ENCODE measurements at places on chromosomes 5 and 9.

DNA sequence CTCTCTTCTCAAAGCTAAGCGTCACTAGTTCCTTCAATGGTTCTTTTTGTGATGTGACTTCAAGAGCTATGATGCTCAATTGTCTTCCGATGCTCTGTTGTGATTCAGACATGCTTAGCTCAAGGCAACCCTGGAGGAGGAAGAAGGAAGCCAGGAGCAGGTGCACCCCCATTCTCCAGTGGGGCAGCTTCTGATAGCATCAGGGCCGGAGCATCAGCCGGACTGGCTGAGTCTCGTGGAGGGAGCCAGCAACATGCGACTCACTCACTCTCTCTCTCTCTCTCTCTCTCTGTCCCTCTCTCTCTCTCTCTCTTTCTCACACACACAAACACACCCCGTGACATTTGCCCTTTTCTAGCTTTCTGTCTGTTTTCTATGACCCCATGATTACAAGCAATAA, 140.2 kb downstream of the HSD17B3 start:
- no peak for DNase-seq

GRCh38 chr5:170747357-170747756, 36.2 kb upstream of the GABRP start:
- no peak for DNase-seq

- DNase-seq: peak; percentile 71
Measured at GRCh38 chr5:50440651-50441492, at the start of gene EMB. EMB (minus strand) TSS chr5:50441288; CDS start chr5:50441151, 137 bp downstream.

DNA sequence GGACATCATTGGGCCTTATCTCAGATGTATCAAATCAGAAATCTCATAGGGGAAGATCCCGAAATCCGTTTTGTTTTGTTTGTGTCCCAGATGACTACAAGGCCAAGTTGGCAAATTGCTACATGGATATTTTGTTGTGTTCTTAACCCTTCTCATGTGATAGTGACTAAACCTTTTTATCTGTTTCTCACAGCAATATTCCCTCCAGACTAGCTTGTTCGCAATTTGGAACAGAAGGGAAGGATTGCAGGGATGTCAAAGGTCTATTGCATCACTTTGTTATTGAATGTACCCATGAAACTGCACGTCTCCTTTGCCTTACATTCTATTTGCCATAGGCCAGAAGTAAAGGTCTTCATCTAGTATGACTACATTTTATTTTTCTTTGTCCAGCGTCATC, 453.9 kb downstream of the NFIB start:
- no peak for DNase-seq

- DNase-seq: no peak
Measured at GRCh38 chr9:32603914-32604852, 31.2 kb upstream of the NDUFB6 start.

DNA sequence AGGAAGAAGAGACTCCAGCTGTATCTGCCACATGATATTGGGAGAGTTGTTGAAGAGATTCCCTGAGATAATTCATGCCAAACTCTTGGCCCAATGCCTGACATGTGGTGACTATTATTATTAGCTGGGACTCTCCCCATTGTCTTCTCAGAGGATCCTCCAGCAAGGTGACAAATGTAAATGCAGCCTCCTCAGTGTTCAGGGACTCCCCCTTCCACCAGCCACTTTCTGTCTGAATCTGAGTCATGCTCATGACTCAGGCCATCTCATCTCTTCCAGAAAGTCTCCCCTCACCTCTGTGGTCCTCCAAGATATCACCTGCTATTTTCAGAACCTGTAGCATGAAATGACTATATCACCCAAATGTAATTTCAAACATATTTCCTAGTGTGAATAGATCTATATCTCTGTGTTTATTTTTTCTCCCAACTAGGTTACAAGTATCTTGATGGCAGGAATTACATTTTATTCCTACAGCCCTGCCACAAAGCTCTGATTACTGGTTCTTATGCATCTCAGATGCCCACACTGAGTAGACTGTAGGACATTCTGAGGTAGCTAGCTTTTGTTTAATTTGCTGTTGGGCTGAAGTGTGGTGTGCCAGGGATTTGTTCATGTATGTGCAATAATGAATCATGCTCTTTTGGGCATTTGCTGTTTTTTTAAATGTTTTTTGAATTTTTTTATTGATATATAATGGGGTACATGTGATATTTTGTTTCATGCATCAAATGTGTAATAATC, 126.6 kb upstream of the IL12B start:
- DNase-seq: no peak

GRCh38 chr5:35671541-35672295, 54.1 kb downstream of the SPEF2 start:
- no peak for DNase-seq

- DNase-seq: no peak
Measured at GRCh38 chr9:126646162-126646561, 32.4 kb downstream of the LMX1B start.

DNA sequence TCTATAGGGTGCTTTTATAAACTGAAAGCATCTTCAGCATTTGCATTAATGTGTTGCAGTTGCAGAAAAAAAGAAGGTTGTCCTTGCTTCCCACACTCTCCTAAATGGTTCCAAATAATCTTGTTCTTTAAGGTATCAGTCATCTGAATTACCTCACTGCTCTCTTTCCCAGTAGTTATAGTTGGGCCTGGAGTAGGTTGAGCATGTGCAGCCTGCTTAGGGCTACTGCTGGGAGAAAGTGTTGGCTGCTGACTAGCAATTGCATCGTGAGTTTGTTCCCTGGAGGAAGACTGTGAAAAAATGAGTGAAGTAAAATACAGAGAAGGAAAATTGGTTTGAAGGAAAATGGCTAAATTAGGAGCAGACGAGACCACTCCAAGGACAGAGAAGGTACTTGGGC, 74.5 kb downstream of the PRR16 start:
- DNase-seq: no peak

DNA sequence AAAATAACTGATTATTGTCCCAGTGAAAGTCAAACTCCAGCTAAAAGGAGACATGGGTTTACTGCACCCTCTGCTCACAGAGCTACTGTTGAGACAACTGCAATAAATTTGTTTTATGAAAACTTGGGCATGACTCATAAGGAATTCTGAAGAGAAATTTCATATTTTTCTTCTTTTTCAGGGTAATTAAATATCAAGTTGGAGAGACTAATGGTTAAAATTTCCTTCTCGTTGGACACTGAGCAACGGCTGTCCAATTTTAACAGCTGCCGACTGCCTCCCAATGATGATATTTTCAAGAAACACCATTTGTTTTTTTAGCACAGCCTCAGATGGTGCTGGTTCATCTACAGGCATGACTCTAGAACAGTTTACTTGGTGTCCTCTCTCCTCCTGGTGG, 259.2 kb upstream of the RGMB start:
- no peak for DNase-seq

GRCh38 chr9:121240472-121241135, 27.4 kb upstream of the GSN start:
- no peak for DNase-seq

DNA sequence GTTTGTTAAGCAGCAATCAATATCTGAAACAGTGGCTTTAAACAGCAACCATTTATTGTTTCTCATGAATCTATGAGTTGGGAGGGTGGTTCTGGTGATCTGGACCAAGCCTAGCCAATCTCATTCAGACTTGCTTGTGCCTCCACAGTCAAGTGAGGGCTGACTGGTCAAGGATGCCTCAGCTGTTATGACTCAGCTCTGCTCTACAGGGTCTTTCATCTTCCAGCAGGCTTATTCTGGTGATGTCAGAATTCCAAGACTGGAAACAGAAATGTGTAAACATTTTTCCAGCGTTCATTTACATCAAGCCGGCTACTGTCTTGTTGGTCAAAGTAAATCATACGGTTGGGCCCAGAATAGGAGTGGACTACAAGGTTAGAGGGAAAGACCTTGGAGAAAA, 2.5 kb upstream of the PIP5K1B start:
- no peak for DNase-seq

DNA sequence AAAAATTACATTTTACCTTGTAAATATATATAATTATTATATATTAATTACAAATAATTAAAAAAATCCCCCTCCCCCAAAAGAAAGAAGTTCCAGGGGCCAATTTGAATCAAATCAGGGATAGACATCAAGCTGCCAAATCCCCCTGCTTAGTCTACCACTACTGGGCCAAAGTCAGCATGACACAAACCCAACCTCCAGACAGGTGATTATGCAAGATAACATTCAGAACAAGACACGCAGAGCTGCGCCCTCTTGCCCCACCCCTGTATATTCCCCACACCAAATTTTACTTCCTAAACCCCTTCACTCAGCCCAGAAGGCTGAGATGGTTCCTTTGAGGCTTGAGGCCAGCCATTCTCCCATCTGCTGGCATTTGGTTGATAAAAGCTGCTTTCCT, 2059.1 kb upstream of the CDH6 start:
- no peak for DNase-seq

DNA sequence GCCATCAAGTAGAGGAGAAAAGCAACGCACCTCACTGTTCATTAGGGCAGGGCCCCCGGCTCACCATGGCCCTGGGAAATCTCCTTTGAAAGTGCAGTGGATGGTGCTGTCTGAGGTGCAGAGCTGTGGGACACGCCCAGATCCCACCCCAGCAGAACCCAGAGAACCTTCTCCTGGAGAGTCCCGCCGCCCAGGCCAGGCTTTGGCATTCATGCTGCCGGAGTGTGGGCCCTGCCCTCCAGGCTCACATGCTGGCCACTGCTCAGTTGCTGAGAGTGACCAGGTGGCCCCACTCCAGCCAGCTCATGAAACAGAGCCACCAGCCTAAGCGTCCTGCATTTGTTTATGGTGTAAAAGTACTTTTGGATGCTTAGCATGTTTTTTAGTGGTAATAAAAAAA, 23.8 kb upstream of the LRRC14B start:
- no peak for DNase-seq

DNA sequence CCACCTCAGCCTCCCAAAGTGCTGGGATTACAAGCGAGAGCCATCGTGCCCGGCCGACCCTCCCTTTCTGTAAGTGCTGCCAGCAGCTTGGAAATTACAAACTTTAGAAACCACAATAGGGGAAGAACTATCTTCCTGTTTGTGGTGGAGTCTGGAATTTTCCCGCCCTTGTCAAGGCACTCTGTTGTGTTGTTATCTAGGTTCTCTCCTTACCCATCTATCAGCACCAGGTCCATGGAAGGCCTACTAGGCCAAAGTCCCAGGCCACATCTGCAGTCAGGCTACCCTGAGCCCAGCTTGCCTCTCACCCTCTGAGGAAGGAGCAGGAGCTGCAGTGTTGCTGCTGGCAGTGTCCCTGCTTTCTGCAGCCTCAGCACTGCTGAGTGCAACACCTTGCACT, 214.9 kb downstream of the MCTP1 start:
- no peak for DNase-seq

DNA sequence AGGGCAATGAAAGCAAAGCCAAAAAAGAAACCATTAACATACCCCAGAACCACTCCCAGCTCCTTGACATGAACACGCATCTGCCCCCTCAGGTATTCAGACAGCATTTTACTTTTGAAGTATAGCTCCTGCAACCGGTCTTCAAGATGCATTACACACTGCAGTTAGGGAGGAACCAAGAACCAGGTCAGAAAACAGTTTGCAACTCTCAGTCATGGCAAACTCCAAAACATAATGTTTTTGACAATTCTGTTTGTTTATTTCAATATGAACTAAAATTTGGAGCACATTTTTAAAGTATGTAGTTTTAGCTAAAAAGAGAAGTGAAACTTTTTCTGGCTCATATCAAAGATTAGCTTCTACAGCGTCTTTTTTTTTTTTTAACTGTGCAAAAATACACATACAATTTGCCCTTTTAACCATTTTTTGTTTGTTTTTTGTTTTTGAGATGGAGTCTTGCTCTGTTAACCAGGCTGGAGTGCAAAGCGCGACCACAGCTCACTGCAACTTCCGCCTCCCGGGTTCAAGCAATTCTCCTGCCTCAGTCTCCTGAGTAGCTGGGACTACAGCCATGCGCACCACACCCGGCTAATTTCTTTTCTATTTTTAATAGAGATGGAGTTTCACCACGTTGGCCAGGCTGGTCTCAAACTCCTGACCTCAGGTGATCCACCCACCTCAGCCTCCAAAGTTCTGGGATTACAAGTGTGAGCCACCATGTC, 12.2 kb upstream of the RAPGEF6 start:
- DNase-seq: no peak

DNA sequence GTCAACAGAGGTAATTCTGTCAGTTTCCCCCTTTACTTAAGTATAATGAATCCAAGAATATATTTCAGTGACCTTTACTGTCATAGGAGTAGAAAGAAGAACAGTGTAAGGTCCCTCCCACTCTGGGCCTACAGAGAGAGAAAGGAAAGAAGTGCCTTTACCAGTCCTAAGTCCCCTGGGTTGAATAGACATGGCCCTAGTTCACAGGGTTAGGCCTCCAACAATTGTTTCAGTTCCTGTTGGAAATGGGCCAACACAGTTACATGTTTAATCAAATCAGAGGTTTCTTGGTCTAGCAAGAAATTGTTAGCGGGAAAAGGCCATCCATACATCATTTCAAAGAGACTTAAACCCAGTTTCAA, 605.6 kb downstream of the MTRR start:
- DNase-seq: no peak

DNA sequence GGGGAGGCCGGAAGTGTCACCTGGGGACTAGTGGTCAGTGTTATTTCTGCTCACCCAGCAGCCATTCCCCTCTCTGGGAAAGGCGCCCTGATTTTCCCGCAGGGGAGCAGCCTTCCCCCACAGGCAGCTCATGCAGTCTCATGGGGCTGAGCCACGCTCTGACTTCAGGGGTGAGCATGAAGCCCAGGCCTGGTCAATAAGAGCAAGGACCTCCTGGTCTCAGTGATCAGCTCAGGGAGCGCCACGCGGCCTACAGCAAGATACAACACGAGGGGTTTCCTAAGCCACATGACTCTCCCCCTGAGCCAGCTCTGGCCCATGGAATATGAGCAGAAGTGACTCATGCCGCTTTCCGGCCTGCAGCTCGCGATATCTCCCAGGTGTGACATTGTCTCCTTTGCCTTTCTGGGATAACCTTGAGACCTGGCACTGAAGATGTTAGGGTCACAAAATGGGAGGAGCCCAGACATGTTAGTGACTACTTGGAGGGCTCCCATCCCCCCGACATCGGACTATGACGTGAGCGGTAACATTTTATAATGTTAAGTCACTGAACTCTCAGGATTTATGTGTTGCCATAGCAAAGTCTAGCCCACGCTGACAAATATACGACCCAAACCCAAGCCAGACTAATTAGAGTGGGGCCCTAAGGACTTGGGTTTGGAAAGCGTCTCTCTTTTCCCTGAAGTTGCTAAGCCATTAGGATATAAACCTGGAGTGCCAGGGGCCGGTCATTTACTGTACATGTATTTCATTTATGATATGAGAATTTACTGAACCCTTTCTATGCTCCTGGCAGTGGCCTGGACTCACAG, 46.5 kb upstream of the GFPT2 start:
- DNase-seq: no peak

GRCh38 chr5:69368458-69369339, 621 bp downstream of the AK6 start:
- DNase-seq: no peak

GRCh38 chr9:89605465-89606048, 745 bp downstream of the GADD45G start:
- peak; percentile 26 for DNase-seq

- no peak for DNase-seq
Measured at GRCh38 chr9:13810510-13810909, 503.4 kb downstream of the NFIB start.

- DNase-seq: peak; percentile 15
Measured at GRCh38 chr9:131539223-131539923, 6.0 kb upstream of the PRRT1B start.

Measured in activated T-helper 1 cell treated with Interleukin-2 at 50 U/mL for 16 hours (primary cell).